ENCODE measurements at places on chromosomes 6 and 20. TPM values are rescaled to one million over a fixed set of nuclear protein-coding genes. Genes with fewer than 3 reads are reported as not detected.

- peak overlapping the region; percentile 99 for H3K27ac ChIP-seq
- peaks cover 5% of the 10 kb centered on the region for H3K36me3 ChIP-seq
- DNase-seq, result no peak
- peak overlapping the region; percentile 92 for H3K4me3 ChIP-seq
Measured at GRCh38 chr6:147203311-147204059, 732 bp upstream of the STXBP5 start.

- H3K4me3 ChIP-seq, result no peak overlapping the region
- no peaks in the 10 kb centered on the region for H3K36me3 ChIP-seq
- no peaks in the 10 kb centered on the region for H3K27me3 ChIP-seq
- no peaks in the 10 kb centered on the region for H3K4me1 ChIP-seq
- no peak overlapping the region for H3K27ac ChIP-seq
Measured at GRCh38 chr20:61162451-61162850, 89.6 kb upstream of the CDH4 start.

- no peak for DNase-seq
- H3K27ac ChIP-seq, result no peak overlapping the region
- H3K4me1 ChIP-seq, result no peaks in the 10 kb centered on the region
- H3K27me3 ChIP-seq, result no peaks in the 10 kb centered on the region
Measured at GRCh38 chr6:19438566-19439353, 398.4 kb upstream of the ID4 start.

GRCh38 chr6:15403094-15403755 is 157.4 kb downstream of the JARID2 start:
- DNase-seq, result no peak
- no peaks in the 10 kb centered on the region for H3K36me3 ChIP-seq
- H3K4me1 ChIP-seq, result peaks cover 21% of the 10 kb centered on the region
- no peak overlapping the region for H3K27ac ChIP-seq
- H3K27me3 ChIP-seq, result no peaks in the 10 kb centered on the region

PSORS1C1 gene
- total RNA-seq, result 2.9 TPM

DNA sequence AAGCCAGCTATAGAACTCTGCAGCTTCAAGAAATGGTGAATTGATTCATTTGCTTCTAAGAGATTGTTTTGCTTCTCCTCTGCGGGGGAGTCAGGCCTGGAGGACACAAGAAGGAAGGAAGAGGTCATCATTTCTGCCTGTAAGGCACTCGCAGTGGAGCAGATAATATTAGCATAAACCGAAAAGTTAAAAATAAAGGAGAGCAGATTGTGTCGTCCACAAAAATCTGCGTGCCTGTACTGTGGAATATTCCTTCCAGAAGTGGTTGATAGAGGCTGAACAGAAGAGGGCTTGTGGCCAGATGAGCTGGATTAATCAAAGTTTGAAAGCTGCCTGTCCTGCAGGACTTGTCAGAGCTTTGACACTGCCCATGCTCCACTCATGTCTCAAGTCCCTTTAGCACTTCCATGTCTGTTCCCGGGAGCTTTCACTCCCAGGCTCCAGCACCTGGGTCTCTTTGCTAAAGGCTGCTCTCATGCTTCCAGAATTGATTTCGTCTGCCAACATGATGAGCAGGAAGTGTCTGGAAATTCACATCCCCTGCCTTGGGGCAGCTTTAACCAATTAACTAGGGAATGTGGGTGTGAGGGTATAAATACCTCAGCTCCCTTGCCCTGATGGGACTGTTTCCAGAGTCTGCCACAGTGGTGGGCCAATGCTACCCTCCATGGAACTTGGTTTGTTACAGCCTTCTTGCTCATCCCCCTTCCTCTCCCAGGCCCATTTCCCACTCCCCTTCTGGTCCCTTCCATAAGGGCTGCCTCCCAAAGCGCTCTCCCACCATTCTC is 65.1 kb upstream of the STX16 start:
- no peak overlapping the region for H3K27ac ChIP-seq
- no peaks in the 10 kb centered on the region for H3K4me1 ChIP-seq
- DNase-seq, result no peak

TMEM14B gene
- 180 TPM for total RNA-seq

GRCh38 chr20:3825526-3825925 is 5.2 kb downstream of the AP5S1 start:
- no peaks in the 10 kb centered on the region for H3K27me3 ChIP-seq
- H3K4me1 ChIP-seq, result no peaks in the 10 kb centered on the region
- H3K36me3 ChIP-seq, result 0 out of 2 replicates have a peak, but pooled peaks cover 4% of the 10 kb centered on the region
- no peak for DNase-seq
- H3K27ac ChIP-seq, result no peak overlapping the region

GRCh38 chr6:46940433-46941226 is 18.9 kb upstream of the ADGRF5 start:
- no peaks in the 10 kb centered on the region for H3K4me1 ChIP-seq
- H3K27ac ChIP-seq, result no peak overlapping the region
- DNase-seq, result no peak

PNPLA1 gene
- total RNA-seq, result not detected

GRCh38 chr6:115969930-115970273 is 90.8 kb downstream of the FRK start:
- H3K27me3 ChIP-seq, result no peaks in the 10 kb centered on the region
- no peaks in the 10 kb centered on the region for H3K36me3 ChIP-seq
- H3K4me3 ChIP-seq, result no peak overlapping the region
- no peak overlapping the region for H3K27ac ChIP-seq
- no peak for DNase-seq
- no peaks in the 10 kb centered on the region for H3K4me1 ChIP-seq

- DNase-seq, result no peak
- H3K27me3 ChIP-seq, result no peaks in the 10 kb centered on the region
- H3K36me3 ChIP-seq, result no peaks in the 10 kb centered on the region
Measured at GRCh38 chr6:15358579-15359327, 112.9 kb downstream of the JARID2 start.

MCM8 gene
- total RNA-seq, result 28.3 TPM

SCRT2 gene
- not detected for total RNA-seq

- no peaks in the 10 kb centered on the region for H3K36me3 ChIP-seq
- no peaks in the 10 kb centered on the region for H3K27me3 ChIP-seq
- no peaks in the 10 kb centered on the region for H3K4me1 ChIP-seq
Measured at GRCh38 chr20:63320041-63320511, 27.1 kb downstream of the COL20A1 start.

DNA sequence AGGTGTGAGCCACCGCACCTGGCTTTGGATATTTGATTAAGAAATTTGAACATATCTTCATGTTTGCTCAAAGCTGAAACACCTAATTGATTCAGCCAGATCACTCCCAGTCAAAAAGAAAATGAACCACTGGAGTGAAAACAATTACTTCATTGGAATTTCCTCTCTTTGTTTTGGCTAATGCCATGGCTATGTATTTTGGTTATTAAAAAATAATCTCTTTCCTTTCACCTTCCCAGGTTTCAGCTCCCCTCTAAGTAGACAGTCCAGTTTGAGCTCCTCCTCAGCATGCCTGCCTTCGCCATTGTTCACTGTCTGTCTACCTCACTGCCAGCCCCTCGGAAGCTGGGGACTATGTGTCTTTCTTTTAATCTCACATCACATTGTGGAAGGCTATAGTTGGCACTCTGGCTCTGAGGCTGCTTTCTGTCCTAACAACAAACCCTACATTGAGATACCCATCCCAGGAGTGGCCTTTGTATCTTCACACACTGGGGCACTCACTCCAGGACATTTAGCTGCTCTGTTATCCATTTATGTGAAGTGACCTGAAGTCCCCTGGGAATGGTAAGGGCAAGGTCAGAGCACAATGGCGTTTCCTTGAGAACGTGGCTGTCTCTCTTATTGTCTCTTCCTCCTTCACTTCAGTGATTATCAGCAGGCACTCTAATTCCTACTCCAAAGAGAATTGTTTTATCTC is 764.0 kb upstream of the CITED2 start:
- no peaks in the 10 kb centered on the region for H3K36me3 ChIP-seq
- no peaks in the 10 kb centered on the region for H3K4me1 ChIP-seq
- H3K27me3 ChIP-seq, result no peaks in the 10 kb centered on the region
- peak overlapping the region; percentile 54 for H3K27ac ChIP-seq

DNA sequence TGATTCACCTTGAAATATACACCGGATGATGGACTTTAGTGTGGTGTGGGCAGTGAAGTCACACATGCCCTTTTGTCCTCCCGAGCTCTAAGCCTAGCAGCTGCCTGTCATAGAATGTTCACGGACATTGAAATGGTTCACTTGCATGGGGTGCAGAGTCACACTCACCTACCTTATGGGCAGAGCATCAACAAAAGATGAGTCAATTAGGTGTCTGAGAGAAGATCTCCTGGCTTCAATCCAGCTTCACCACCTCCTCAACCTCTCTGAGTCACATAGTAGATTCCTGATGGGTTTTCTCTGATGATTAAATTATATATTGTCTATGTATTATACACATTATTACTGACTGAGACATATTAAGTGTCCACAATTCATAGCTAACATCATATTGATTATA is 48.1 kb upstream of the HLA-E start:
- no peaks in the 10 kb centered on the region for H3K36me3 ChIP-seq
- DNase-seq, result no peak
- no peaks in the 10 kb centered on the region for H3K4me1 ChIP-seq
- no peak overlapping the region for H3K27ac ChIP-seq
- no peak overlapping the region for H3K4me3 ChIP-seq
- peaks cover 44% of the 10 kb centered on the region for H3K27me3 ChIP-seq

- H3K4me3 ChIP-seq, result no peak overlapping the region
- H3K27ac ChIP-seq, result no peak overlapping the region
- DNase-seq, result no peak
- no peaks in the 10 kb centered on the region for H3K4me1 ChIP-seq
Measured at GRCh38 chr6:165404697-165405096, 95.3 kb upstream of the C6orf118 start.

GRCh38 chr6:41494212-41495110 is 51.7 kb upstream of the FOXP4 start:
- DNase-seq, result no peak
- H3K36me3 ChIP-seq, result no peaks in the 10 kb centered on the region
- H3K4me1 ChIP-seq, result no peaks in the 10 kb centered on the region
- H3K4me3 ChIP-seq, result no peak overlapping the region
- H3K27me3 ChIP-seq, result no peaks in the 10 kb centered on the region
- no peak overlapping the region for H3K27ac ChIP-seq

SPAG4 gene
- 17.6 TPM for total RNA-seq

DOK5 gene
- total RNA-seq, result 0.18 TPM

DNA sequence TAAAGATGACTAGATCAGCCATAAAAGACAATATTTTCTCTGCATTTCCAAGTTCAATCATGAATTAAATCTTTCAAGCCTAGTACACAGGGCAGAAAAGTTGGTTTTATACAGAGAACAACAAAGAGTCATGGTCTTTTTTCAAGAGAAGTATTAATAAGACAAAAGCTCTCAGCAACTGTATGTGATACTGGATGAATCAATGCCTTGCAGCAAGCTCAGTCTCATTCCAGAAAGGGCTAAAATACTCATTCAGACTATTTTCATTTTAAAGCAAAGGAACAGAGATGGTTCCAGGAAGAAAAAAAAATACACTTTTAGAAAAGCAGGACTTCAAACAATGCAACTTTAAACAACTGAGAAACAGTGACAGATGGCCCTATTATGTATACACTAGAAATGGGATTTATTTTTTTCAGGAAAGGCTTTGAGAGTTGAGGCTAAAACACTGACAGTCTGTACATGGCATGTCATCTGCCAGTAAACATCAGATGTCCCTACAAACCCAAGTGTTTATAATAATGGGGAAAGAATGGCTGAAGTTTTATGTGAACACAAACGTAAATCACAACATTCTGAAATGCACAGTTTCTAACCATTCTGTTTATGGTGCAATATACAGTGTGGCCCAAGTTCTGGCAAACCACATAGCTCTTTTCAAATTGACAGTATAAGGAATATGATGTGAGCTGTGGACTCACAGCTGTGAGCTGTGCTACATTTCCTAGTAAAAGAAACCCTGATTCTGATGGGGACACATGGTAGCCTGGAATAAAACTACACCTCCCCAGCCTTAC is 114.3 kb upstream of the DST start:
- no peaks in the 10 kb centered on the region for H3K36me3 ChIP-seq
- DNase-seq, result no peak

GRCh38 chr6:141110481-141110880 is 1022.2 kb upstream of the GJE1 start:
- H3K36me3 ChIP-seq, result no peaks in the 10 kb centered on the region
- no peak overlapping the region for H3K27ac ChIP-seq
- no peak for DNase-seq
- no peak overlapping the region for H3K4me3 ChIP-seq
- no peaks in the 10 kb centered on the region for H3K27me3 ChIP-seq

ZFP57 gene
- not detected for total RNA-seq

Measured in Panc1 (cell line).